ENCODE measurements at places on chromosomes 6 and 20.
A peak's percentile ranks its signal among the peaks of the same experiment; 100 is the strongest.

DNA sequence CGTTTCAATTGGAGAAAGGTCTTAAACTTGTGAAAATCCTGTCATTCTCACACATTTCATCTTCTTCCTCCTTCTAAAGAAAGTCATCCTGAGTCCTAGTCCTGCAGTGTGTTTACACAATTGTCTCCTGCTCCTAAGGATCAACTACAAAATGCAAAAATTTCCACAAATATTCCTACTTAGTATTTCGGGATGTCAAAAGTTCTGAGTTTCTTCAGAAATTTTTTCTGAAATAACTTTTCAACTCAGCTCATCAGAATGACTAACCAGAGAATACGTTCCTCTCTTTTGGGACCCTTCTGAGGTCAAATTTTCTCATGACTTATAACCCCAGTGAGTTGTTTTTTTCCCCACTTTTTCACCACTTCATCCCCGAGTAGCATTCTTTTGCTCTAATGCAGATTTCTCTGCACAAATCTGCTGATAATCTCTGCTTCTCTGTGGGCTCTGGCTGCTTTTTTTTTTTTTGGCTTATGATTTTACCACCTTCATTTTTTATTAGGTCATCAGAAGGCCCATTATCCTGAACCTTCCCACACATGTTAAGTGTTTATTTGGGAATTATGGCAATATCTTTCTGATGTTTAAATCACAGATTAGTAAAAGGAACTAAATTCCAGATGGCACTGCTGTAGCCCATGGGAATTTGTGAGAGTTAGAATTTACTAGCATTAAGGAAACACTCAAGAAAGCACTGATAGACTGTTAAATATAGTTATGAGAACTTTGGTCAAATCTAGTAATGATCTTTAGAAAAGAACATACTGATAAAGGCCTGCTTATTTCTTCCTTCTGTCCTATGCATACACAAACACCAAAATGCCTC is 41.4 kb downstream of the MAP3K5 start:
- no peak for DNase-seq

- no peak for DNase-seq
Measured at GRCh38 chr6:106746652-106747051, 117.3 kb downstream of the QRSL1 start.

DNA sequence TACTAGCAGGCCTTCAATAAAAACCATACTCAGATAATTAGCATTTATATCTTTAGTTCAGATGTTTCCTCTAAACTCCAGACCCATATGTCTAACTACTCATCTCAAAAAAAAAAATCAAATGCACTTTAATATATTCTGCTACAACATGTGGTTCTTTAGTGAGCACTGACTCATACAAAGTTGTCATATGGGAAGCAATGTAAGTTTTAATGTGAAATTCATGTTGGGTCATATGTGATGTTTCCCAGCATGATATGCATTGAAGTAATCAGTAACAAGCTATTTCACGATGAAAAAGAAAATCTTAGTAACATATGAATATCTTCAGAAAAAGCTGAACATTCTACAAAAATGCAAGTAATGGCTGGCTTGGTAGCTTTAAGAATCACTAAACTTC is 859.7 kb upstream of the ADGRB3 start:
- DNase-seq = no peak

- DNase-seq = no peak
Measured at GRCh38 chr20:58374027-58374850, 14.8 kb upstream of the VAPB start.

GRCh38 chr6:3324262-3324942 is 65.7 kb downstream of the PSMG4 start:
- peak; percentile 34 for DNase-seq

- no peak for DNase-seq
Measured at GRCh38 chr20:63835021-63835858, 4.2 kb upstream of the ZBTB46 start.

GRCh38 chr6:38004908-38005307 is 185.4 kb downstream of the ZFAND3 start:
- DNase-seq = peak; percentile 27

GRCh38 chr6:128443553-128443952 is 76.8 kb downstream of the PTPRK start:
- DNase-seq = no peak

DNA sequence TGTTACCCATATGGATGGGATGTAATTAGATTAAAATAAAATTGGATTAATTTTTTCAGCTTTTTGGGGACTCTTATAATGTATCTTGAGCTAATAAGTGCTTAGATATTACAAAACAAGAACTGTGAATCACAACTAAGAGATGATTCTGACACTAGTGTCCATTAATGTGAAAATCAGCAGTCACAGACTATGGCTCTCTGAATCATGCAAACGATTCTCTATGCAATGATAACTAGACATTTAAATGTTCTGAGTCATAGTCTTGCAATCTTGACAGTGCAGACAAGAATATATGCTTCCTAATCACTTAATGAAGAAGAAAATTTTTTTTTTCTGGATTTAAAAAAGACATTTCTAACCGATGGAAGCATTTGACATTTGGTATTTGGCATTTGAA is 82.2 kb upstream of the OPRM1 start:
- no peak for DNase-seq

Data from activated CD4-positive, alpha-beta T cell treated with anti-CD3 and anti-CD28 coated beads, Interleukin-2, Interleukin-6, amounts not matched to agents 100 ng/mL and 50 ng/mL, durations not matched to agents 16 hours and 8 hours (primary cell).